Osteoblast (primary cell): ENCODE measurements at places on chromosomes 16 and 17.

- DNase-seq: peak; percentile 50
These were observed 720 bp upstream of the BCKDK start for GRCh38 chr16:31107465-31107867.

DNA sequence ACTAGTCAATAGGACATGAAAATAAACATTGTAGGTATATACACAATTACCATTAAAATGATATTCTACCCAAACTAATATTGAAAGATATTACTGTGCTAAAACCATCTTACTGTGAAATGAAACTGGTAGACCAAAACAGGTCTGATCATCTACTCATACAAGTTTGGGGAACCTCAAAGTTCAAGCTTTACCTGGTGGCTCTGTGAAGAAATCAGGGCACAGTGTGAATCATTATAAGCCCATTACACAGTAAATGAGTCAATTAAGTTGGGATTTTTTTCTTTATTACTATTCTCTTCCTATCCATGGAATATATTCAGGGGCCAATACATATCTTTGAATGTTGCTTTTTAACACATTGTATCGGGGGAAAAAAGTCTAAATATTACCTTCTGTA, 57.1 kb downstream of the HELZ start:
- DNase-seq: no peak

DNA sequence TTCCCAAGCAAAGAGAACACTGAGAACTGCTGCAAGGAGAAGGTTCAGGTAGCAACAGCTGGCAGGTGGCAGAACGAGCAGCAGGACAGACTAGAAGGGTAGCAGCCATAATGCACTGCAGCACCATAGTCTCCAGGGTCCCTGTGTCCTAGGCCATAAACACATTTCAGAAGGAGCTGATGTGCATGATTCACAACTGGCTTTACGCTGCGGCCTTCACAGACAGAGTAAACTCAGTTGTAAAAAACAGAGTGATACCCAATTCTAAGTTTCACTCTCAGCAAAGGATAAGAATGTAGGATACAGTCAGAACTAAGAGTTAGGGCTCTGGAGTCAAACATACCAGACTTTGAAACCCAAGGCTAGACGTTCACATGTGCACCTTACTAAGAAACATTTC, 24.4 kb downstream of the ARHGAP17 start:
- no peak for DNase-seq

GRCh38 chr16:65059406-65059980, 62.4 kb downstream of the CDH11 start:
- no peak for DNase-seq

GRCh38 chr17:66747578-66748275, 87.2 kb upstream of the CACNG5 start:
- DNase-seq: peak; percentile 96

DNA sequence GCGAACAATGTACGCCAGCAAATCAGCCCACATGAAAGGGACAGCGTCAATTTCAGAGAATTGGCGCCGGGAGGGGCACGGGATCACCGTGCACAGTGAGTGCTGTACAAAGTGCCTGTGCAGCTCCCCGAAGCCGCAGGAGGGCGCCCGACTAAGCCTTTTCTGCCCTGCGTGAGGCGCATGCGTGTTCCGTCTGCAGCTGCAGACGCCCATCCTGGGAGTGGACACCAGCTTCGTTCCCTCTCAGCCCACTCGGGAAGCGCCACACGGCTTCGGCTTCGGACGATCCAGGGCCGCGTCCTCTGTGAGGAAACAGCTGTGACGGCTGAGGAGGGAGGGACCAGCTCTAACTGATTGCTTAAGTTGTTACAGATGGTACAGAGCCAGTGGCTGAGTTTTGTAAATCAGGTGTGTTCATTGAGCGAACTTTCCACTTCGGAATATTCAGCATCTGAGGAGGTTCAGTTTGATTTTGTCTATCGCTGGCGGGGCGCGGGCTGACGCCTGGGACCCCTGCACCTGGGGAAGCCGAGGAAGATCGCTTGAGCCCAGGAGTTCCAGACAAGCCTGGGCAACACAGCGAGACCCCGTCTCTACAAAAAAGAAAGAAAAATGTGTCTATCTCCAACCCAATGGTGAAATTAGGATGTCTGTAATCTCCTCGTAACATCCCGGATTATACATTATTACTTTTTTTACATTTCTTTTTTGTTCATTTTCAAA, 15.4 kb upstream of the ZNF287 start:
- DNase-seq: peak; percentile 98

GRCh38 chr16:5428932-5429331, 331.3 kb upstream of the EEF2KMT start:
- DNase-seq: no peak

DNA sequence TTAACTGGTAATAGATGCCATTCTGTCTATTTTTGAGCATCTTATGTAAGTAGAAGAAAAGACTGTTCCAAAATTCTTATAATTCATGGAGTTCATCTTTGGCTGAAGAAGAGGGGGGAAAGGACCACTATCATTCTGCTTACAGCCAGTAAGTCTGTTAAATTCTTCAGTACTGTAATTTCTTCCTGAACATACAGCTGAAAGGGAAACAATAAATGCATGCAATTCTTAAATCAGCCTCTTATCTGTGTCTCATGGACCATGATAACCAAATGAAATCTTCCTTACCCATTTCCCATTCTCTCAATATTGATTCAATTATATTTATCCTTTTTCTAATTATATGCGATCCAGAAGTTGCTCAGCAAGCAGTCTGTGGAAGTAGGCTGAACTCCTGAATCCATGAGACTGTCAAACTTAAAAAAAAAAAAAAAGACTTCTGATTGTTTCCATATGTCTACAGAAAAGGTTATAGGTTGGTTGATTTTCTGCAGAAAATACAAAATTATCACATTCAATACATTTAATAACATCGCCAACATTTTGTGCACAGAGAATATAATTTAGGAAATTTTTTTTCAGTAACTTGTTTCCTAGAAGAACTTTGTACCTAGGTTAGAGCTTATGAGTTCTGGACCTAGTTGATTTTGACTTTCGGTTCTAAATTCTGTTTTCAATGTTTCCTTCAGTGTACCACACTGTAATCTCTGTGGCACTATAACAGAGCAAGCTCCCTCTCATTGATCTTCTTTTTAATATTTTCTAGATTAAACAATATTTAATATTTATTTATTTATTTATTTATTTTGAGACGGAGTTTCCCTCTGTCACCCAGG, 1.2 kb upstream of the ABCA9 start:
- peak; percentile 6 for DNase-seq

DNA sequence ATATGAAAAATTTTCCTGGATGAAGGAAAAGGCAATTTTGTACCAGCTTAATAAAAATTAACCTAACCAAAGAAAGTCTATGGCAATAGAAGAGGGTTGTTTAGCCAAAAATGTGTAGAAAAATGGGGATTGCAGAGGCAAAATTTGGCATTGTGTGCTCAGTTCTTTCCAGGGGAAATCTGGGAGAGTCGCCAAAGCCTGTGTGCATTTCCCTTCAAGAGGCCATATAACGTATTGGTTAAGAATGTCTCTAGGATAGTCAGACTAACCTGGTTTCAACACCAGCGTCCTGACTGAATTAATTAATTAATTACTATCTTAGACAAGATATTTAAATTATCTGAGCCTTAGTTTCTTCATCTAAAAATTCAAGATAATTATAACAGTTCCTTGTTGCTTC, 44.8 kb upstream of the HLF start:
- DNase-seq: no peak

- DNase-seq: peak; percentile 99
These were observed 1.7 kb downstream of the SPHK1 start for GRCh38 chr17:76385892-76386786.

GRCh38 chr17:79951361-79952264, 84.1 kb downstream of the TBC1D16 start:
- DNase-seq: peak; percentile 100

DNA sequence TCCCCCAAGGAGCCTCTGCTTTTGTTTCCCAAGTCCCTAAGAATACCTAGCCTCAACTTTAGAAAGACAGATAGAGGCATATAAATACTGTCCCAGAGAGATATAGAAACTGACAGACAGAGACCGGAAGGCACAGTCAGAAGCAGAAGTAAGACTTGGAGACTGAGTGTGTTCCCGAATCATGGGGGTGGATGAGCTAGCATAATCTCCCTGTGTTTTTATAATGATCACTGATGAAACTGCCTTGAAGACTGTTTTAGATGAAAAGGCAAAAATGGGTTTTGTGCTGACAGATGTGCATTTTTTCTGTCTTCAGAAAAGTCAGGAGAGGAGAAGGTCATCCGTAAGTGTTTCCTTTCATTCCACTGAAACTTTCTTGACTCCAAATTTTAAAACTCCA, 8.3 kb upstream of the PSMD3 start:
- no peak for DNase-seq

- DNase-seq: peak; percentile 95
These were observed 1.1 kb upstream of the MYH11 start for GRCh38 chr16:15857724-15858560.

- DNase-seq: no peak
These were observed 761.6 kb upstream of the RBFOX1 start for GRCh38 chr16:6571044-6571443.

GRCh38 chr17:40694584-40694983, 9.0 kb downstream of the KRT24 start:
- peak; percentile 22 for DNase-seq

GRCh38 chr17:50815400-50815799, 20.0 kb upstream of the WFIKKN2 start:
- no peak for DNase-seq

GRCh38 chr17:40604327-40605080, 39.2 kb upstream of the CCR7 start:
- no peak for DNase-seq

GRCh38 chr16:63461248-63461841, 1425.1 kb upstream of the CDH8 start:
- DNase-seq: no peak

GRCh38 chr17:27181935-27182334, 112.0 kb upstream of the WSB1 start:
- DNase-seq: no peak

GRCh38 chr16:23832882-23833281, 2.9 kb upstream of the PRKCB start:
- DNase-seq: peak; percentile 62

- DNase-seq: no peak
These were observed 2.9 kb downstream of the CMIP start for GRCh38 chr16:81447383-81448101.

- DNase-seq: peak; percentile 82
These were observed 68.3 kb upstream of the BCAR1 start for GRCh38 chr16:75319513-75320411.

GRCh38 chr17:4986951-4987766, at the start of gene CAMTA2:
CAMTA2 (minus strand) TSS chr17:4987675; CDS start chr17:4986222, 1,453 bp downstream.
- DNase-seq: peak; percentile 95

- DNase-seq: no peak
These were observed 2.3 kb downstream of the DDX19A start for GRCh38 chr16:70348991-70349390.

- peak; percentile 99 for DNase-seq
These were observed 646 bp downstream of the HIC1 start for GRCh38 chr17:2055292-2056205.

- DNase-seq: peak; percentile 85
These were observed 11.5 kb downstream of the RMI2 start for GRCh38 chr16:11356573-11357331.

DNA sequence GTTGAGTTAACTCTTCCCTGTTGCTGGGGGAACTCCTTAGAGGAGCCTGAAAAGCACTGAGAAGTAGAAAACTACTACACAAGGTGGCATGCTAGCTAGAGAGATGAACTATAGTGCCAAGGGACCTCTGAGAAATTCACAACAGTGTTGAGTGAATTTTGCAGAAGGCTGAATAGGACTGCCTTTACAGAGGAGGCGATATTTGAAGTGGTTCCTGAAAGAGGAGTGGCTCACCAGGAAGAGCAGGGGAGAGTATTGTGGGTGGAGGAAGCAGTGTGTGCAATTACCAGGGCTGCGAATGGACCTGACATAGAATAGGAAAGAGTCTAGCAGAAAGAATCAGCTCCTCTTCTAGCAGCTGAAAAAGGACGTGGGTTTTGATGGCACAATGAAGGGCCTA, 66.4 kb downstream of the CDK5R1 start:
- no peak for DNase-seq

DNA sequence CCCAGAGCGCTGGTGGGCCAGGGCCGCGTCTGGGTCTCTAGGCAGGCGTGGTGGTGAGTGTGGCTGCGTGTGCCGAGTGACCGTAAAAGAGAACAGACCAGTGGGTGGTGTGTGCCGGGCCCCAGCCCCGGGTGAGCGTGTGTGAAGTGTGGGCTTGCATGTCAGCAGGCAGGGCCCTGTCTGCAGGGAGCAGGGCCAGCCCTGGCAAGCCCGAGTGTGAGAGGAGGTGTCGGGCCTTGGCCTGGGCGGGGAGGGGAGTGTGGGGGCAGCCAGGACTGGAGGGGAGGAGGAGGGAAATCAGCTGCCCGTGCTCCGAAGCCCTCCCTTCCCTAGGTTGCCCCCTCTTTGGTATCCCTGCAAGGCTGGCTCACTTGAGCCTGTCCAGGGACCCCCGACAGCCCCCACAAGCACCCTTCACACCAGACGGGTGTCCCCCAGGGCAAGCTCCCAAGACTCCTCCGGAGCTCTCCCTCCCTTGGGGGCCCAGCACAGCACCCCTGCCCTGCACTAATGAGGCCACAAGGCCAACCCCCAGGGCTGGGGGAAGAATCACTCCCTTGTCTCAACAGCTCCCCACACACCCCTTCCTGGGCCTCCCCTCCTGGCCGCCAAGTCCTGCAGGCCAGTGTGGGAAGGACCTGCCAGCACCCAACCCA, 1.9 kb downstream of the USH1G start:
- DNase-seq: peak; percentile 87

- DNase-seq: peak; percentile 97
These were observed 20.4 kb upstream of the SLC38A8 start for GRCh38 chr16:84062734-84063640.

DNA sequence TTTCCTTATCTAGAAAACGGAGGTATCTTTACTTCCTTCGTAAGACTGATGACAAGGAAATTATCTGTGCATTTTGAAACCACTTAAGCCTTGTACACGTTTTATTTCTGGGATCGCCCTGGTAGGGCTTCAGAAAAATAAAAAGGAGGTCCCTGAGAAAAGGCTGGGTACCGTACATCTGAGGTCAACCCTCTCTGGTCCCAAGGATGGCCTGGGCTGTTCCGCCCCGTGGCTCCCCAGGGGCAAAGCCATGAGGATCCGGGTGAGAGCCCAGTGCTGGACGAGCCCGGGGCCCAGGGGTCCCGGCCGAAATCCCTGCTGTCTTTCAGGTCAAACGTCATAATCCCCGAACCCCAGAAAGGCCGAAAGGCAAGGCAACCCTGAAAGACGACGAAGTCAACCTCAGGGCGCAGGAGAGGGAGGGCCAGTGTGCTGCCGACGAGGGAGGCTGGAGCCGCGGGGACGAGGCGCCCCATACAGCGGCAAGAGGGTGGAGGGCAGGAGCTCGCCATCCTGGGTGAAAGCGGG, 656 bp upstream of the FUS start:
- peak; percentile 90 for DNase-seq
